Right ventricle myocardium superior (tissue), 1 donor: ENCODE measurements at places on chromosomes 2 and 18. TPM values are rescaled to one million over a fixed set of nuclear protein-coding genes. Genes with fewer than 3 reads are reported as not detected.
A peak's percentile ranks its signal among the peaks of the same experiment; 100 is the strongest.

DNA sequence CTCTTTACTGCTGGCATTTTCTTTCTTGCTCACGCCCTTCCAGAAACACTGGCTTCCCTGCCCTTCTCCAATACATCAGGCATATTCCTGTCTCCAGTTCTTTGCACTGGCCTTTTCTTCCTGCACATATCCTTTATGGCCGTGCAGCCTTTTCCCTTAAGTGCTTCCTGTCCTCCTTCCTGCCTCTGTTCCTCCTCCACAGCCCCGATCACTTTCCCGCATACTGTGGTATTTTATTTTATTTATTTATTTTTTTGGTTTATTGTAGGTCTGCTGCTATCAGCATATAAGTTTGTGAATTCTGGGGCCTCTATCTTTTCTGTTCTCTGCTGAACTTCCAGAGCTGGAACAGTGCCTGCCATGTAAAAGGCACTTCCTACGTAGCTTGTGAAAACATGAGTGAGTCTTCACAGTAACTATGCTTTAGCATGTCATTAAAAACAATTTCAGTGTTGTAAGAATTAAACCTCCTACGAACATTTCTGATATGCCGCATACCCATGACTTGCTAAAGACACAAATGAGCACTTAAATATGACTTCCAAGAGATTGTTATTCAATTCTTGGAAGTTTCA, 289.1 kb downstream of the TRIB2 start:
- no peak for DNase-seq

DNA sequence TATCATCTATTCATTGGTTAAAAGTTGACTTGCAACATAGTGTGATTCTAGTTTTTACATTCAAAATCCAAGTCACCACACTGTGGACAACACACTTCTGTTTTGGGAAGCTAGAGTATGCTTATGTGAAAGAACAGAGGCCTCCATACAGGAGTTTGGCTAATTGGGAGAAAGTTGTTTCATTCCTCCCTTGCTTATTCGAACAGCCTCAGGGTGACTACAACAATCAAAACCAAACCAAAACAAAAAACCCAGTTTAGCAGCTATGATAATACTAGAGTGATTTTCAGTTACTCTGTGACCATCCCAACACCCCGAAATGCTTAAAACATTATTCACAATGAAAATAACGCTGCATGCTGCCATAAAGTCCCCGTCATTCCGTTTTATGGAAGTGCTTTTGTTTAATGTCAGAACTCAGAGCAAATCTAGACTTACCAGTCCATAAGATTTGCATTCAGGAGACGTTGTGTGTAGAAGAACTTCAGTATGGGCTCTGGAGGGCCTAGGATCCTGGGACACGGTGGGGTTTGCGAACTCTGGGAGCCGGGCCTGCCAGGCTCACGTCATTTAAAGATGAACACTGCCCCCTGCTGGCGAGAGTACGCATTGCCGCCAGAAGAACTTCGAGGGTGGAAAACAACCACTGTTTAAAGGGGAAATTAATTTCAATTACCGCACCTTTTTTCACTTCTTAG, 111.4 kb downstream of the FTCDNL1 start:
- DNase-seq, result peak; percentile 80

- peak; percentile 72 for DNase-seq
Observed at GRCh38 chr2:157747695-157748370, 119.2 kb upstream of the ACVR1C start.

DNA sequence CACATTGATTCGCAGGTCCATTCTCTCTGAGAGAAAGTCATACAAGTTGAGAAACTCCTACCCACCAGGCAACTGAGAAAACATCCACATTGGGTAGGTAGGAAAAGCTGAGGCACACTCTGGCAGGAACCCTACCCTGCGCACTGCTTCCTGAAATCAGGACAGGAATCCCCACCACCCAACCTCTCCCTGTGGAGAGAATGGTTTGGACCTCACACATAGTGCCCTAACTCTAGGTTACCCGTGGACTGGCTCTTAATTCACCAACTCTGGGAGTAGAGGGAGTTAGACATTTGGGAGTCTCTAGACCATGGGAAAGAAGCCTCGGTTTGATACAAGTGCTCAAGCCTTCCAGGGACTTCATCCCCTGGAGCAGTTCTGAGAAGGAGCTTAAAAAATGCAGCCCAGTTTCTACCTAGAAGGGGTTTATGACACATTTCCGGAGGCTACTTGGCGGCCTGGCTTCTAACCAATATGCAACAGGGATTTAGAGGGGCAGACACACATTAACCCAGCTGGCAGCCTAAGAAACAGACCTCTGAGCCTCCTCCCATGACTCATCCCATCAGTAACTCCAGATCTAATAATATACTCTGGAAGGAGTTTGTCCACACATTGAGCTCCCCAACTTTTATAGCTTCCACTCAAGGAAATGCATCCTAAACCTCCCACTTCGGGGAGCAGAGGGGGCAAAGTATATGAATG, 136.7 kb downstream of the EML6 start:
- no peak for DNase-seq

- no peak for DNase-seq
Observed at GRCh38 chr2:186725783-186726182, 31.9 kb downstream of the FAM171B start.

Gene UGT1A8
- total RNA-seq, result not detected

Gene ANKRD30BL
- total RNA-seq, result not detected

Gene DAPL1
- total RNA-seq, result not detected
